Large intestine (tissue), 12 donors: ENCODE measurements at places on chromosomes 7 and 10.

- DNase-seq = no peak
These were observed 239.0 kb downstream of the DIP2C start for GRCh38 chr10:450463-450862.

- DNase-seq = peak; percentile 53
These were observed 3.5 kb downstream of the MKRN1 start for GRCh38 chr7:140475747-140476333.

DNA sequence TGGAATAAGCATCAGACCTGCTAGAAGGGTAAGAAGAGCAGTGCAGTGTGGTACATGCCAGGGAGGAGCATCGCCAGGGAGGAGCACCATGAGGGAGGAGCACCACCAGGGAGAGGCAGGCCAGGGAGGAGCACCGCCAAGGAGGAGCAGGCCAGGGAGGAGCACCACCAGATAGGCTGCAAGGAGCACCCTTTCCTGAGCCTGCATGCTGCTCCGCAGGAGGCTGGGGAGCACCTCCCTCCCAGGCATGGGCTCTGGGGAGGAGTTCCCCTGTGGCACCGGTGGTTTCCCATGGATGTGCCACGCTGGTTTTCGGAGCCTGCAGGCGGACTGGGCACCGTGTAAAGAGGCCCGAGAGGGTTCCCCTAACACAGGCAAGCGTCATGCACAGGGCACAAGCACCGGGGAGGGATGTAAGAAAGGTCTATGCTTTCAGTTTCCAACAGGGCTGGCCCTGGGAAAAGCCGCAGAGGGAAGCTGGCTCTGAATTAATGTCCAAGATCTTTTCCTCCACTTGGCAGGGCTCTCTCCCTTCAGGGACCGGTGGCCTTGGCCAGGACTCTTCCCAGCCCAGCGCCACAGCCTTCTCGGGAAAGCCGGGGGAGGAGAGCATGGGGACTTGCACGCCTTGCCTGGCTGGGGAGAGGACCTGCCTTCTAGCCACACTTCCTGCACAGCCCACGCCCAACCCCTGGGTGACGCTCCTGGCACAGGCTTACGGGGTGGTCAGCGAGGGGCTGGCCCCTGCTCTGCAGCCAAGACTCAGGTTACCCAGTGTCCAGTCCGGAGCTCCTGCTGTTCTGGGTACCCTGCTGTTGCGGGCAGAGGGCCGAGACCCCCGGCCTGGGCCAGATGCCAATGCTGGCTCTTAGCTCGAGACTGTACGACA, 11.5 kb upstream of the GPER1 start:
- DNase-seq = no peak

DNA sequence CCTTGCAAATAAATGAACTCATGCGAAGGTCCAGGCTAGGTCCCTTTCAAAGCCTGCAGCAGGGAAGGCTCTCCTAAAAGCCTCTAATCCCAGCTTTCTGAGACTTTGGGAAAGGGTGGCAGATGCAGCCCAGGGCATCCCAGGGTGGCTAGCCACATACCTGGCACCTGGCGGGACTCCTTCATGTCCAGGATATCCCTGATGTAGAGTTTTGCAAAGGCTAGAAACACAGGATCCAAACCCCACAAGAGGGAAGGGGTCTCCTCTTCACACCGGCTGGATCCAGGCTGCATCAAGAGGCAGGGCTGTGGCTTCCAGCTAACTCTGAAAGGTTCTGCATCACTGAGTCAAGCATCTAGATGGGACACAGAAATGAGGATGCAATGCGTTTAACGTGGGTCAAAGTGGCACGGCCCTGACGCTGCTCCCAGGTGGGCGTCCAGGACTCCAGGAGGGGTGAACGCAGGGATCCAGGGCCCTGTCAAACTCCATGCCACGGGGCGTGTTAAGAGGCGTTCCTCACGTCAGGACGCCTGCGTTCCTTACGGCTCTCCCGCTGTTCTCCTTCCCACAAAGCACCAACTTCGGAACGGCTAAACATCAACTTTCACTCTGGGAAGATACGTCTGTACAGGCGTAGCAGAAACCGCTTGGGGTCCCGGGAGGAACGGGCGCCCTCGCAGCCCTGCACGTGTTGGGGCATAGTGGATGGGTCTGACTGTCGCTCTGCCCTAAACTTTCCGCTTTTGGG, 507 bp downstream of the STN1 start:
- DNase-seq = no peak

- DNase-seq = peak; percentile 19
These were observed 98.1 kb upstream of the AGBL3 start for GRCh38 chr7:134888141-134888740.

- DNase-seq = no peak
These were observed 82.8 kb upstream of the ZNF32 start for GRCh38 chr10:43731486-43731885.

DNA sequence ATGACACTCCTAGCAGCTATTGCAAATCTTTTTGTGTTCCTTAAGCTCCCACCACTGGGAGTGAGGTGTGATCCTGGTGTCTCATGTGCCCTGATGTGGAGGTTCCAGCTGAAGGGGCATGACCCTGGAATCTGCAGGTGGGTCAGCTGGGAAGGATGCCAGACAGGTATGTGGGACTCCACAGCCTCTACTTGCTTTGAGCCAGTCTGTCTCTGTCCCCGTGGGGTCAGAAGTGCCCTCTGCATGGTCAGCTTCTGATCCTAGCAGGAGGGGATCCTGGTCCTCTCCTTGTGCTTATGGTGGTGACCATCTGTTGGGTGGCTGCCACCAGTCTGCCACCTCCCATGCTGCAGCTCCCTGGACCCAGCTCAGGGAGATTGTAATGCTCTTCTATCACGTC, 51.1 kb upstream of the COMTD1 start:
- no peak for DNase-seq

DNA sequence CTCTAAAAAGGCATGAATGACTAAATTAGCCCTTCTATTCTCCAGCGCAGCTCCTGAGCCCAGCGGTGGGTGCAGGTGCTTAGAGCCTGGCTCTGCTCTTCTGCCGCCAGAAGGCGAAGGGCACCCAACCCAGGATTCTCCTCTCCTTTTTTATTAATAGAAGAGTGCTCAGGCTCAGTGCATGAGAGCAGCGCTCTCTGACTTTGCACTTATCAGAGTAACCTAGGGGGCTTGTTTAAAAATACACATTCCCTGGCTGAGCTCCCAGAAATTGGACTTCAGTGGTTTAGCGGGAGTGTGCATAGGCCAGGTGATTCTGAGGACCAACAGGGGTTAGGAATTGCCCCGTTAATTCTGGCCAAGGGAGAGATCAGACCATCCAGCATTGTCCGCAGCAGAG, 1.7 kb upstream of the PFKP start:
- no peak for DNase-seq

- no peak for DNase-seq
These were observed 530.3 kb downstream of the NXPH1 start for GRCh38 chr7:8963722-8964121.

DNA sequence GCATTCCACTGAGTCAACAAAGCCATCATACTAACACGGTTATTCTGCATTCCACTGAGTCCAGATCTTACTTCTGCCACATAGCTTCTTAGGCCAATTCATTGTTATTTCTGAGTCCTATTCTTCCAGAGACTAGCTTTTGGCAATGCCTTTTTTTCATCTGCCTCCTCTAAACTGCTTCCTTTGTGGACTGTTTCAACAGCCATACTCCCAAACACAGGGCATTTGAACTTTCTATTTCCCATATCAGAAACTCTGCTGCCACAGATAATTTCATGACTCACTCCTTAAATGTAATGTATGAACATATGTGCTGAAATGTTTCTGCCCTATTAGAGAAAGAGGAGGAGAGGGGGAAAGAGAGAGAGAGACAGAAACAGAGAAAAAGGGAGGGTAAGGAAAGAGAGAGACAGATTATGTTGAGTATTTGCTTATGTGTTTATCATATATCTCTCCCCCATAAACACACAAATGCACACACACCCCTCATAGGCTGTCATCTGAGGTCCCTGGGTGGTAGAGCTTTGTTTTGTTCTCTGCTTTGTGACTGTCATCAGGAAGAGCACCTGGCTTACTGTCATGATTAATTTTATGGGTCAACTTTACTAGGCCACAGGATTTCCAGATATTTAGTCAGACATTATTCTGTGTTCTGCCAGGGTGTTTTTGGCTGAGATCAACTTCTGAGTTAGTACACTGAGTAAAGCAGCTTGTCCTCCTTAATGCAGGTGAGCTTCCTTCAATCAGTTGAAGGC, 308.0 kb upstream of the KCND2 start:
- no peak for DNase-seq

DNA sequence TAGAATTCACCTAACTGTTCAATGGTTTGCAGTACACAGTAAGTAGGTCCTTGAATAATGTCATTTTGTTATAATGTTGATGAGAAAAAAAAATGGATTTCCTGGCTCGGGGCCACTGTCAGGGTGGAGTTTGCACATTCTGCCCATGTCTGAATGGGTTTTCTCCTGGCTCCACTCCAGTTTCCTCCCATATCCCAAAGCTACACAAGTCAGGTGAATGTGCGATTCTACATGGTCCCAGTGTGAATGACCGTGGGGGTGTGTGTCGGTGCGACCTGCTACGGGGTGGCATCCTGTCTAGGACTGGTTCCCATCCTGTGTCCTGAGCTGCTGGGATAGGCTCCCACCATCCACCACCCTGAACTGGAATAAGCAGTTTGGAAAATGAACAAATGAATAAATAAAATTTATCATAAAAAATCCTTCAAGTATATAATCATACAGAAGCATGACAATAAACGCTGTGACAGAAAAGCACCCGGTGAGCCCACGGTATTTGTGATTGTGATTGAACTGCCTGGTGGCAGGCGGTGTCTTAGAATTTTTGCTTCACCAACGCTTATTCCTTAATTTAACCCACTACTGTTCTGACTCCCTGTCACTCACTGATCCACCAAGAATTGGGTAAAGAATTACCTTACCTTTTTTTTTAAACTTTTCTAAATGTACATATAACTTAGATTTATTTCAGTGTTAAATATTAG, 114.1 kb downstream of the ICA1 start:
- no peak for DNase-seq

- DNase-seq = no peak
These were observed 526 bp downstream of the SFRP5 start for GRCh38 chr10:97771055-97771891.

DNA sequence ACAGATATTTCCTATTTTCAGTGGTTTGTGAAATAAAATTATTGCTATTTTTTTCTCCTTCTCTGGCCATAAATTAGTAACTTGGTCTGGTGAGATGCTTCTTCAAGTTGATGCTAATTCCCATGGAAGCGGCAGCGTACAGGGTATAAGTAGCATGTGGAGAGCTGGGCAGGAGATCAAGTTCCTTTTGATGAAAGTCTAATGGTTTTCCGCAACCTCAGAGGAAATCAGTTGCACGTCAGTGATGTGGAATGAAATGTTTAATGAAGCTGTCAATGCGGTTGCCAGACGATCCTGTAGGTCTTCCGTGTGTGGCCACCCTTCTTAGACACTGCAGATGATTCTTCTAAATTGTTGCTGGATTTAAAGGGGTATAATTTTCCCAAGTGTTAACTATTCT, 236.4 kb upstream of the GRM3 start:
- DNase-seq = no peak

GRCh38 chr10:73810735-73811465, 498 bp downstream of the NDST2 start:
- DNase-seq = no peak

- no peak for DNase-seq
These were observed 33.8 kb upstream of the CUX1 start for GRCh38 chr7:101783381-101784181.

DNA sequence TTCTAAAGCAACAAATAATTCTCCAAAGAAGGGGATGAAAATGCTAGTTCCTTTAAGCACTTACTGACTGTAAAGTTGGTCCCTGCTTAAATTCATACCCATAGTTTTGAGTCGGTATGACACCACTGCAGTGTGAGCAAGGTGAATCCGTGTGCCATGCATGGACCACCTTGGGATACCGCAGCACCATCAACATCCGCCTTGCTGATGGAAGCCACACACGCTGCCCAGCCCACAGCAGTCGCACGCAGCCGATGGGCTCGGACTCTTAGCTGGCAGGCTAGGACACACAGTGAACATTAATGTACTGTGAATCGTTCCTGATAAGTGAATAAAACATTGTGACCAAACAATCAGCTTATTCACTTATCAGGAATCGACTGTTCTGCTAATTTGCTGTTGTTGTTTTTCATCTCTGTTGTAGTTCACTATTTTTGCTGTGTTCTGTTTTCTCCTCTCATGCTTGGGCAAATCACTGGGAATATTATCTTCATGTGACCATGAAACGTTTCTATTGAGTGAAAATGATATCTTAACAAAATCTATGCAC, 275.5 kb downstream of the USP6NL start:
- DNase-seq = no peak

DNA sequence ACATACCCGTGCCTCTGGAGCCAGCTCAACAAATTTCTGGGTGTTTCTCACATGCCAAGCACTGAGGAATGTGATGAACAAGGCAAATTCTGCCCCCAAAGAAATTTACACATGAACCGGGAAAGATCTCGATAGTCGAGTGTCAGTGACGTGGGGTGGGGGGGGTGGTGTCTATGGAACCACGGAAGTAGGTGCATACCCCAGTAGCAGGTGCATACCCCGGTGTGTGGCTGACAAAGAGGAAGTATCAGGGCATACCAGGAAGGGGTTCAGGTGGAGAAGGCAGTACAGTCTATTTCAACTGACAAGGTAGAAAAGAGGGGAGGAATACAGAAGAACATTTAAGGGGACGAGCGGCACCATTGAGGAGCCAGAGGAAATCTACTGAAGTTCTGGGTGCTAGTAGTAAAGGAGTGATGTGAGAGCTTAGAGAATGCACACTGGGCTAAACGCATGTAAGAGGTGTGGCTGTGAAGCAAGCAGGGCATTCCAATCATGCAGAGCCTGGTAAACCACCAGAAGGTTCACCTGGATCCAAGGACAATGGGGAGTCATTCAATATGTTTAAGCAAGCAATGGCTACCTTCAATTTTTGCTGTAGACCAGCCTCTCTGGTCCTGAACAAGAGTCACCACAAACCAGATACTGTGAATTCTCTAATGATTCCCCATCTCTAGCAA, 6.2 kb downstream of the CCDC6 start:
- no peak for DNase-seq

GRCh38 chr10:82558014-82558607, 683.1 kb downstream of the NRG3 start:
- no peak for DNase-seq

- DNase-seq = peak; percentile 87
These were observed 88.4 kb upstream of the SMNDC1 start for GRCh38 chr10:110392868-110393740.

DNA sequence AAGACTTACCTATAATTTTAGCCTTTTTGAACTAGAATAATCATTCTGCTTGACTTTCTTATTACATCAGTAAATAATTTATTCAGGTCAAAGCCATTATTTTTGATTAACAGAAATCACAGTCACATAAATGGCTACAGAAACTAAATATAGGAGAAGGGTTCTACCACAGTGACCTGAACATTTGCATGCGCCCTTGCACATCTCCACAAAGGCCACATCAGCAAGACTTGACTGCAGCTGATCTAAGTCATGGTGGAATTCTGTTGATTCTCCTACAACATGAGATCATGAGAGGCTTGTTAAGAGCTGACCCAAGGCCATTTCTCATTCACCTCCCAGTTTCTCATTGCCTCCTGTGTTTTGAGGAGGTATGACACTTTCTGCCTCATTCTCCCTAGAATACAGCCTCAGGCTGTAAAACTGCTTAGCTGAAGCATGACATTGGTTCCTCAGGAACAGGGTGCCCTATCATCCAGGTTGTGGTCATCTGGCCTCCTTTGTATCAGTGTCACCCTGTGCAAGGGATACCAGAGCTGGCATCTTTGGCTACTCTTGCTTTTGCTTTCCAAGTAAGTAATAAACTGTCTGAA, 6.7 kb upstream of the IMMP2L start:
- DNase-seq = no peak
